ENCODE measurements at places on chromosomes 16 and 17. TPM values are rescaled to one million over a fixed set of nuclear protein-coding genes. Genes with fewer than 3 reads are reported as not detected.

Gene KRTAP4-3
- total RNA-seq: not detected

DNA sequence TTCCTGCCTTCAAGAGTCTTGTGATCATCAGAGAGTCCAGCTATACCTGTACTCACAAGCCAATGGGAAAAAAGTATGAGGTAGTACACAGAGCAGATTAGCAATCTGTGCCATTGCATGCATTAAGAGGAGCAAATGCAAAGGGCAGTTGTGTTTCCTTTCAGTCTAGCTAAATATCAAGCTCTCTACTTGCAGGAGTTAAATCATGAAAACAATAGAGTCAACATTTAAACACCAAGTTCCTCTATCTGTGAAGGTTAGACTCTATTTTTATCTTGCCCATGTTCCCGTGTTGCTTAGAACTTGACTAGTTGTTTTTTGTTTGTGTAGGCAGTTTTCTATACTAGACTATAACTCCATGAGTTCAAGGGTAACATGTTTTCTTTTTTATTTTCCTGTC, 4.7 kb upstream of the FAM20A start:
- H3K27ac ChIP-seq: no peak overlapping the region
- peaks cover 3% of the 10 kb centered on the region for H3K4me1 ChIP-seq
- H3K4me3 ChIP-seq: no peak overlapping the region
- H3K36me3 ChIP-seq: no peaks in the 10 kb centered on the region
- DNase-seq: no peak

Gene MMP15
- 0.23 TPM for total RNA-seq

- peak; percentile 67 for DNase-seq
- H3K4me1 ChIP-seq: peaks cover 100% of the 10 kb centered on the region
- H3K27ac ChIP-seq: peak overlapping the region; percentile 85
- H3K36me3 ChIP-seq: peaks cover 5% of the 10 kb centered on the region
- no peak overlapping the region for H3K4me3 ChIP-seq
These were observed 316.3 kb downstream of the SEC14L1 start for GRCh38 chr17:77456951-77457548.

DNA sequence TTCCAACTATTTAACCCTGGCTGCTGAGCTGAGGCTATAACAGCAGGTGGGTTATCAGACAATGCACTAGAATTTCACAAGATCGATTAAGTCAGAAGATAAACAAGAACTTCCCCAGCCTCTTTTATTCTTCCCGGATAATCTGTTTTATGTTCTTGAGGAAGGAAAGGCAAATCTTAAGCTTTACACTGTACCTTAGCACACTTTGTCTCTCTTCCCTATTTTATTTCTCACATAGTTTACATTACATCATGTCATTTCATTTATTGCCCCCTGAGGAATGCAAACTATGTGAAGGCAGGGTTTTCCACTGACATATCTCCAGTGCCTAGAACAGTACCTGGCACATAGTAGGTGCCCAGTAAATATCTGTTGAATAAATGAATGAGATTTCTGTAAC, 139.6 kb downstream of the SKAP1 start:
- H3K4me1 ChIP-seq: peaks cover 6% of the 10 kb centered on the region
- H3K27ac ChIP-seq: no peak overlapping the region
- H3K4me3 ChIP-seq: no peak overlapping the region
- DNase-seq: no peak
- no peaks in the 10 kb centered on the region for H3K36me3 ChIP-seq

GRCh38 chr17:80365983-80366382, 49.0 kb upstream of the ENDOV start:
- H3K4me3 ChIP-seq: no peak overlapping the region
- DNase-seq: no peak
- H3K36me3 ChIP-seq: peaks cover 95% of the 10 kb centered on the region
- no peak overlapping the region for H3K27ac ChIP-seq
